ENCODE measurements at places on chromosomes 3 and 15.
A peak's percentile ranks its signal among the peaks of the same experiment; 100 is the strongest.

- no peak for DNase-seq
Measured at GRCh38 chr15:93366387-93367100, 277.5 kb upstream of the RGMA start.

DNA sequence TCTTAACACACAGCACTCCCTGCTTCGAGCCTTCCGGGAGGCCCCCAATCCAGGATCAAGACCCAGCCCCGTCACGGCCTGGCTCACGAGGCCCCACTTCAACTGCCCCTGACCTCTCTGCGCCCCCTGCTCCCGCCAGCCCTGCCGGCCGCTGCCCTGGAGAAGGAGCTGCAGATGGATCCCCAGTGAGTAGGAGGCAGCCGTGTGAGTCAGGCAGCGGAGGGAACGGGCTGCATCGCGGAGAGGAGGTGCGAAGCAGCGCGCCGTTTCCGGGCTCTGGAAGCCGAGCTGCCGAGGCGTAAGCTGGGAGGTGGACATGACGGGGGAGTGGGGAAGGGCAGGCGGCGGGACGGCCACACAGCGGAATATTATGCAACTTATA lies 133.4 kb downstream of the TPRA1 start:
- no peak for DNase-seq

- DNase-seq: peak; percentile 68
Measured at GRCh38 chr15:45634432-45635190, at the start of gene SQOR. SQOR (plus strand) TSS chr15:45635029; CDS start chr15:45658924, 23,895 bp downstream.

DNA sequence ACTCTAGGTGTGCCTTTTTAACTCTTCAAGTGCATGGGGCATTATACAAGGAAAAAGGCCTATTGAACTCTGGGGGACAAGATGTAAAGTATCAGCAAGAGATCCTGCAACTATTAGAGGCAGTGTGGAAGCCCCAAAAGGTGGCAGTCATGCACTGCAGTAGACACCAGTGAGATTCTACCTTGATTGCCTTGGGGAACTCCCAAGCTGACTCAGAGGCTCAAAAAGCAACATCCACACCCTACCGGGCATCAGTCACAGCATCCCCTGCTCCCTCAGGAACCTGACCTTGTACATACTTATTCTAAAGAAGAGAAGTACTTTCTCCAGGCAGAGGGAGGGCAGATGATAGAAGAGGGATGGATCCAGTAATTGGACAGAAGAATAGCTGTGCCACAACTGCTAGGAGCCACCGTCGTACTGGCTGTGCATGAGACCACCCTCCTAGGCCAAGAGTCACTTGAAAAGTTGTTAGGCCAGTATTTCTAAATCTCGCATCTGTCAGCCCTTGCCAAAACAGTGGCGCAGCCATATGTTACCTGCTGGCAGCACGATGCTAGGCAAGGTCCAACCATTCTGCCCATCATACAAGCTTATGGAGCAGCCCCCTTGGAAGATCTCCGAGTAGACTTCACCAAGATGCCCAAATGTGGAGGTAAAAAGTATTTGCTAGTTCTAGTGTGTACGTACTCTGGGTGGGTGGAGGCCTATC lies 523.1 kb upstream of the FRG2C start:
- no peak for DNase-seq

DNA sequence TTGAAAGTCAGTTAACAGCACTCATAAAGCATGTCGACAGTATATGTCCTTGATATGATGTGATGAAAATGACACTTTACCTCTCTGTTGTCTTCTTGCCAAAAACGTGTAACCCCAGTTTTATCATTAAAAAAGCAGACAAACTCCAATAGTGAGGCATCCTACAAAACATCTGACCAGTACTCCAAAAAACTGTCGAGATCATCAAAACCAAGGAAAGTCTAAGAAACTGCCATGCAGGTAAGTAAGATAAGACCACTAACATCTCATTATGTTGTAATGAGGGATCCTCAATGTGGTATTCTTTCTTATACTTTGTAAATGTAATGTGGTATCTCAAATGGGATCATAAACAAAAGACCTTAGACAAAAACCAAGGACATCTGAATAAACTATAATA lies 152.3 kb downstream of the NR1I2 start:
- DNase-seq: no peak

DNA sequence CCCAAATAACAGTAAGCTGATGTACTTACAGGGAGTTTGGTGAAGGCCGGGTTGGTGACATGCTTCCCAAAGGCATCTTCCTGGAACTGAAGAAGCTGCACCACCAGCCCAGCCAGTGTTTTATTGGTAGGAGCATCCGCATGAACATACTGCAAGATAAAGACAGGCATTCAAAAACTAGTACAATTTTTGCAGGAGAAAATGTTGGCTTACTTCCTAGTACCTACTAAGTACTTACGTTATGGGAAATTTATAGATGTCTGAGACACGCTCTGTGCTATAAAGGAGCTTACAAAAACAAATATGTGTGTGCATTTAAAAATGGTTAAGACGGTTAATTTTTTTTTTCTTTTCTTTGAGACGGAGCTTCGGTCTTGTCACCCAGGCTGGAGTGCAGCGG lies 8.9 kb downstream of the SMARCC1 start:
- DNase-seq: no peak

- DNase-seq: no peak
Measured at GRCh38 chr3:32596909-32597369, 26.3 kb upstream of the DYNC1LI1 start.

DNA sequence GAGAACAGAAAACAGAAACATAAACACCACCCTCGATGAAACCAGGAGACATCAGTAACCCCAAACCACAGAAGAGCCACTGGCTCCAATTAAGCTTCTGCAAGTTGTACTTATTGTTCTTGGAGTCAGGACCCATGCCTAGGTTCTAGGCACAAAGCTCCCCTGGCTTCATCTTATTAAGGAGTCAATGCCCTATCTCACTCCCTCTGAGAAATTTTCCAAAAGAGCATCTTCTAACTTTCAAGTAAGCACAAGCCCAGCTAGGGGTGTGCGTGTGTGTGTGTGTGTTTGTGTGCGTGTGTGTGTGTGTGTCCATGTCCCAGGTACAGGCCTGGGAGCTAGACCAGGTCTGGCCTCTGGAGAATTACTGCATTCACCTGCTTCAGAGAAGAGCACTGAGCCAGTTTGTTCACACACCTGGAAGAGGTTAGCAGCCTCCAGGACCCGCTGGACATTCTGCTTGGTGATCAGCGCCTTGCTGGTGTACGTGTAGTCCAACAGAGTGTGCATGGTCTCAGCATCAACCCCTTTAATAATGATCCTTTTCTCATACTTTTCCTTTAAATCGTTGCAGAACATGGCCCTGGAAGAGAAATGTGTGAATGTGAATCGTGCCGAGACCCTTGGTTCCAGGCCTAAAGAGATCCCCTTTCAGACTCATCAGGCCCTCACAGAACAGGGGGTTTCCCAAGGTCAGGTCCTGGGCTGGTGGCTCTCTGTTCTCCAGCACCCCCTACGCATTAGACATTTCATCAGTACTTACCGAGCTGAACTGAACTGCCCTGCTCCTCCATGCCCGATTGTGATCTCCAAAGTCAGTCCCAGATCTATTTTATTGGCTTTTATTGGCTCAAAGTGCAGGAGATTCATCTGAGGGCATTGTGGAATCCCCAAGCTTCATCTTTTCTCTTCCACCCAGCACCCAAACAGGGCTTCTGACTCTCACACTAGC lies 27.8 kb downstream of the KLHL6 start:
- no peak for DNase-seq

GRCh38 chr15:29770796-29771195 lies 51.5 kb downstream of the TJP1 start:
- DNase-seq: no peak

GRCh38 chr3:71806736-71807135 lies 21.8 kb upstream of the PROK2 start:
- no peak for DNase-seq

GRCh38 chr3:77362936-77363335 lies 323.0 kb downstream of the ROBO2 start:
- DNase-seq: no peak

DNA sequence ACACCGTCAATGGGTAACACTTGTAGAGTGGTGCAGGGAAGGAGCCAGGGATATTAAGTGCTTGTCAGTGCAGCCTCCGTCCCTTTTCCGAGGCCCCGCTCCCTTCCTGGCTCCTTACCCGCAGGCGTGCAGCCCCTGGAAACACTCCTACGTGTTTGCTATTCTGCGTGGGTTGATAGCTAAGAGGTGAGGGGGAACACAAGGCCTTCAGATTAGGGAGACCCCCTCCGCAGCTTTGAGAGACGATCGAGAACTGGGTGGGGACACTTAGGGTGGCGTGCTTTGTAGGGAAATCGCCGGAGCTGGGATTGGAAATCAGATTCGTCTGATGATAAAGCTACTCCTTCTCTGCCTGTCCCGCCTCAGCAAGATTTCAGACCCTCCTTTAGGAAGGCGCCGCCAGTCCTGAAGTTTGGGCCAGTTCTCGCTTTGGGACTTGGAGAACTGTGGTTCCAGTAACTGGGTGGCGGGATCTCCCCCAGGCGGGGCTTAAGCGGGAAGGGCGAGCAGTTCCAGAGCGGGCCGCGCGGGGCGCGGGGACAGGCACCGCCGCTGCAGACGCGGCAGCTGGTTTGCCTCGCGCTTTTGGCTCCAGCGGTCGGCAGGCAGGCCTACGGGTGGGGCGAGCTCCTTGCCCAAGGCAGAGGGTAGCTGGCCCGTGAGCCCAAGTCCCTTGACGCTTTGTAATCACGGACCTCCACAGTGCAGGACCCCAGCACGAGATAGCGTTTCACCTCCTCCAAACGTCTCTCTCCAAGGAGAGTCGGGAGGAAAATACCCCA lies 8.0 kb upstream of the FAM107A start:
- DNase-seq: peak; percentile 24

DNA sequence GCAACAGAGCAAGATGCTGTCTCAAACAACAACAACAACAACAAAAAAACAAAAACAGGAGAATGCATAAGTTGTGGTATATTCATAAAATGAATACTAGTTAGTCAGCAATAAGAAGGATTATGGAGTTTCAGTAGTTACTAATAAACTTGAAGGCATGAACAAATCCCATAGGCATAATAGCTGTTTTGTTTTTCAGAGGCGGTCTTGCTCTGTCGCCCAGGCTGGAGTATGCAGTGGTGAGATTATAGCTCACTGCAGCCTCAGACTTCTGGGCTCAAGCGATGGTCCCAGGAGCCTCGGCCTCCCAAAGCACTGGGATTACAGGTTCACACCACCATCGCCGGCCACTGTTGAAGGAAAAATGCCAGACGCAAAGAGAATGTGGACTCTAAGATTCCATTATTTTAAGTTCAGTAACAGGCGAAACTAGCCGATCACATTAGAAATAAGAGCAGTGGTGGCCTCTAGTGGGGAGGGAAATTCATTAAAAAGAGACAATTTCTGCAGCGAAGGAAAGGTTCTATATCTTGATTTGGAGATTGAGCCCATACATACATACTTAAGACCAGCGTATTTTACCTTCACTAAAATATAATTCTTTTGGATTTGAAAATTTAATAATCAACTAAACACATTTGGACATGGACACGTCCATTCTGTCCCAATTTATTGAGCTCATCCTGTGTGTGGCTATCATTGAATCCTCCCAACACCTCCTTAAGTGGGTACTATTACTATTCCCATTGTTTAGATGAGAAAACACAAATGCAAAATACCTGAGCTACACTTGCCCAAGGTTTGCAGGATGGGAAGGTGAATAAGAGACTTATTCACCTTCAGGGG lies 27.4 kb upstream of the HDAC11 start:
- peak; percentile 26 for DNase-seq

GRCh38 chr3:194739498-194740284 lies 54.0 kb downstream of the FAM43A start:
- DNase-seq: no peak

DNA sequence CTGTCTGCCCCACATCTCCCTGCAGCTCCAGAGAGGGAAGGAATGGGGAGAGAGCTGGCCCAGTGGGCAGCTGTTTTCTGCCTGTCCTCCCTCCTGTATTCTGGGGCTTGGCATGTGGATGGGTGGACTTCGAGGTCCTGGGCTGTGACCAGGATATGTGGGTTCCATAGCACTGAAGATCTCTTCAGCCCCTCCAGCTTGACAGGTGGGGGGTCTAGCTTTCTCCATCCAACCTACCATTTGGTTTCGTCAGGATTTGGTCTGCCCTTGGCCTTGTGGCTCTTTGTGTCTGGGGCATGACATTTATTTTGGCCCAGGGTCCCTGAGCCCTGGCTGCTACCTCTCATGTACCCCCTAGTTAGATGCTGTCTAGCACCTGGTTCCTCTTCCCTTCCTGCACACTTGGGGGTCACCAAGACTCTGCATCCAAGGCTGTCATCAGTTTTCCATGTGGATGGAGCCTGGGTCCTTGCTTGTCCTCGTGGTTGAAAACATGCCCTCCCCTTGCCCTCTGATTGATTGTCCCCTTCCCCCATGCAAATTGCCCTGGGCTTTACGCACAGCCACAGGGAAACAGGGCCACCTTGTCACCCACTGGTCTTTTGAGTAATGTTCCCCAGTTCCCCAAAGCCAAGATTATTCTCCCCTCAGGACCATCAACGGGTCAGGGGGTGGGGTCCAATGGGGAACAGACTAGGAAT lies 3.2 kb downstream of the EPHB3 start:
- no peak for DNase-seq

DNA sequence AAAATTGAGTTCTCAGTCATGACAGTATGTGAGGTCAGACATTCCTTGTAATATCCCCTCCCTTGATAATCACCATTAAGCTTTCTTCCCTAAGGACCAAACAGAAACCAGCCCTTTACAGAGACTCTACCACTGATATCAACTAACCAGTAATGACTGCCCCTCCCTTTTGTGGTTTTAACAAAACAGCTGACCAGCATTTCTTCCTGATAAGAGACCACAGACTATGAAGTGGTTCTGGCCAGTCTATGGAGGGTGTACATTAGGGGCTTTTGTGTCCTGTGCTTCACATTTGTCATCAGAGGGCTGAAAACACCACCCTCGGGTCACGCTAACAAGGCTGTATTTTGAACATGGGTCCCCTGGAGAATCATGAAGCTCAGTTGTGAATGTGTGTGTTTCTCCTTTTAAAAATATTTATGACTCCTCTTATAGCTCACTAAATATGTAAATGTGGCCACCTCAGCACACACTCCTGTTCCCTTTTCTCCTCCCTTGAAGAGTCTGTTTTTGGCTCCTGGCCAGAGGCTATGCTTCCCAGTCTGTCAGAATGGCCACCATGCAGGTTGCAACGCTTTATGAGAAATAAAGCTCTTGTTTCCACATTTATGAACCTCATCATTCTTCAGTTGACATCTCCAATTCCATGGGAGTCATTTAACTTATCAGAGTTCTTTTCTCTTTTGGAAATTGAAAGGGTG lies 239.3 kb downstream of the CPNE4 start:
- DNase-seq: no peak

DNA sequence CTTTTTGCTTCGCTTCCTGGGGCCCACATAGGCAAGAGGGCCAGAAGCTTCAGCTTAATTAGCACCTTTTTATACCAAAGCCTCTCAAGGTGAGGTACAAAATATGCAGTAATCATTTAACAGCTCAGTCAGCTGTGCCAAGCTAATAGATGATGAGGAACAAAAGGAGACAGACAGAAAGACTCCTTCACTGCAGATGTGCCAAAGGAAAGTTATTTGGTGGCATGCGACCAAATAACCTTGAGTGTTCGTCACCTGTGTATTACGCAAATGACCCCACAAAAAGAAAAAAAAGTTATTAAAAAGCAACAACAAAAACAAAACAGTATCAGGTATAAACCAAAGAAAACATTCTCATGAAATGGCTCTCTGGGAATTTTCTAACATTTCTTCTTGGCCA lies 325.8 kb upstream of the IGF1R start:
- no peak for DNase-seq

All from activated T-helper 2 cell treated with anti-CD3 and anti-CD28 coated beads, Interferon-gamma antibody, Interleukin-2, Interleukin-4, amounts not matched to agents 10 μg/mL and 5 μg/mL and 100 μg/mL, durations not matched to agents 14 hours and 24 hours and 36 hours (primary cell).